Stimulated activated CD4-positive, alpha-beta T cell treated with anti-CD3 and anti-CD28 coated beads, Interleukin-4, amount 100 ng/mL, for 48 hours (primary cell): ENCODE measurements at places on chromosomes 7 and 10.

GRCh38 chr10:93854975-93855374 is 38.8 kb upstream of the SLC35G1 start:
- DNase-seq: no peak

DNA sequence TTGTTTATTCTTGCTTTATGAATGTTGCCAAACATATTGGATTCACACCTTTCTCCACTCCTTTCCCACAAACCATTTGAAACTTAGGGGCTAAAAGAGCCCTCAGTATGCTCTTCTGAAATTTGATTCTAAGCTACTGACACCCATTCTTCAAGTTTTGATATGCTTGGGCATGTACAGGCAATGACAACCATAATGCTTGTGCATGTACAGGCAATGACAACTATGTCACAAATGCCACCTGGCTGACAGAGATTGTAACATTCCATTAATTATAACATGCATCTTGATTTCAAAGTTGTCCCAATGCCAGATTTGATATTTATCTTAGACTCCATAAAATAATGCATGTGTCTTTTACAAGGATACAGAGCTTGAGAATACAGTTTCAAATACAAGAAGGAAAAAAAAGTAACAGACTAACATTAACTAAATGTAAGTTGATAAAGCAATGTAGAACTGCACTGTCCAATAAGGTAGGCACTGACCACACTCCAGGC is 17.5 kb upstream of the CDK1 start:
- no peak for DNase-seq

- DNase-seq: no peak
Measured at GRCh38 chr10:30637881-30638467, 8.4 kb upstream of the LYZL2 start.

- DNase-seq: no peak
Measured at GRCh38 chr10:95998255-95998784, 45.1 kb upstream of the CCNJ start.

GRCh38 chr10:43212043-43212721 is 54.7 kb downstream of the RASGEF1A start:
- no peak for DNase-seq
